NCI-H460 (cell line): ENCODE measurements at places on chromosomes 4 and X. TPM values are rescaled to one million over a fixed set of nuclear protein-coding genes. Genes with fewer than 3 reads are reported as not detected.

CXCL11 gene
- total RNA-seq = not detected in 2 replicates

SPANXC gene
- total RNA-seq = not detected in 2 replicates

GUCY1B1 gene
- 0.58 and 1.1 TPM in 2 replicates for total RNA-seq

GPR34 gene
- total RNA-seq = 0.17 and 0.32 TPM in 2 replicates

GRCh38 chrX:144253356-144253755, 369.5 kb downstream of the UBE2NL start:
- no peak for DNase-seq

DNA sequence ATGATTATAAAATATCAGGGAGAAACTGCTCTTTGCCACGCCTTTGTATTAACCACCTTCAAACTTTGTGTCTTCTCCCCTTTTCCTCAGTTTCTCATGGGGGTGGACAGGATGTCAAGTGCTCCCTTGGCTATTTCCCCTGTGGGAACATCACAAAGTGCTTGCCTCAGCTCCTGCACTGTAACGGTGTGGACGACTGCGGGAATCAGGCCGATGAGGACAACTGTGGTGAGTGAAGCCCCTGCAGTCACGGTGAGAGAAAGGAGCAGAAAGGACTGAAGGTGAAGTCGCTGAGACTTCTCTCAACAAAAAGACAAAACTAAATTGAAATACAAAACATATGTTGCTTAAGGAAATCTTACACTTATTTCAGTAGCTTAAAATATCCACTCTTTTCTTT, 50.9 kb downstream of the RXFP1 start:
- DNase-seq = no peak

DNA sequence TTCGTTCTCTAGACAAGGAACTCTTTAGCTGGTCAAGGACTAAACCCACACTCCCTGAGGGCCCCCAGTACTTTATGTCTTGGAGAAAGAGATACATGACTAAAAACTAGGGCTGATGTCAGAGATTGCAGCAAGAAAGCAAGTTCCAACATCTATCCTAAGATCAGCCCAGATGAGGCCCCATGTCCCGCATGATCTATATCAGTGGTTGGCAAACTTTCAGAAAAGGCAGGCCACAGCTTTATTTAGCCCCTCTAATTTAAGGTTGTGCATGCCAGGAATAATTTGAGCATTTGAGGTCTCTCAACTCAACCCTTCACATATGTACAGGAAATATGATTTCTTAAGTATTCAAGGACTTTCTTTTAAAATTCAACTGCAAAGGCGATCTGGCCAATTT, 44.1 kb upstream of the FRMD7 start:
- no peak for DNase-seq

GRCh38 chr4:25320773-25321172, 8.2 kb downstream of the ZCCHC4 start:
- DNase-seq = no peak

- DNase-seq = no peak
Measured at GRCh38 chr4:109499513-109499912, 60.5 kb upstream of the MCUB start.

- no peak for DNase-seq
Measured at GRCh38 chr4:71732066-71732465, 51.8 kb downstream of the GC start.

DNA sequence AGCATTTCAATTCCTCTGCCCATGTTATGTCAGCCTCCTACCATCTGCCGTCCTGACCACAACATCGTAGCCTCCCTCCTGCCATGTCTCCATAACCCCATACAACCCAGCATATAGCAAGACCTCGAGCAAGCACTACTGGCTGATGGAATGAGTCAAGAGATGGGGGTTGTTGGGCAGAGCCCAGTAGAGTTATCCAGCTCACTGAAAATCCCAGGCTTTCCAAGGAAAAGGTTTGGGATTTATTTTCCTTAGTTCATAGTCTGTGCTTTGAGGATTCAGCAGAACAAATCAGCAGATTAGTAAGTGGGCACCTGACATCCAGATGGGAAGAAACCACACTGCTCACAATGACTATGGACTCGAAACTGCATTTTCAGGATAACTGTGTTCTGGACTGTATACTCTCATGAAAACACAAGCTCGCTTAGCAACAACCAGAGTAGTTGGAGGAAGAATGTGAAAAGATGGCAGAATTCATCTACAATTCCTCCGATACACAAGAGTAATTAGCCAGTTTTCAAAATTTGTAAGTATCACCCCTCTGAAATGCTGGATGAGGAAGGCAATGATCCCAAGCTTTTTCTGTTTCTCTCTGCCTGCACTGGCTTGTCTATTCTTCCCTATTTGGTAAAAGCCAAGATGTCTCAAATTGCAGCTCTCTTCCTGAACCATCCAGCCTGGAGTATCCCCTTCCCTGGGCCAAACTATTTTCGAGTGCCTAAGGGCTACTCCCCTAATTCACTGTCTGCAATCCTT, 186.2 kb upstream of the TBL1X start:
- no peak for DNase-seq

DNA sequence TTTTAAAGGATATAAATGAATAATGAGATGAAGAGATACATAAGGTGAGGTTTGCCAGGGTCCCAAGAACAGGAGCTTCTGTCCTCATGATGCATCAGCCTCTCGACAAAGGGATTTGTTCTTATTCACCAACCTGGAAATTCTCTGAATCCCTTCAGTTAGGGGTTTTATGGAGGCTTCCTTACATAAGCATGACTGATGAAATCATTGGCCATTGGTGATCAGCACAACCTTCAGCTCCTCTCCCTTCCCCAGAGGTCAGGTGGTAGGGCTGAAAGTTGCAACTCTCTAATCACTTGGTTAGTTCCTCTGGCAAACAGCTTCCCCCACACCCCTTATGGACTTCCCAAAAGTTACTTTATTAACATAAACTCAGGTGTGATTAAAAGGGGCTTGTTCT, 222.0 kb downstream of the SPRY1 start:
- DNase-seq = no peak

GRCh38 chr4:169136330-169136729, 126.3 kb upstream of the CBR4 start:
- no peak for DNase-seq

DNA sequence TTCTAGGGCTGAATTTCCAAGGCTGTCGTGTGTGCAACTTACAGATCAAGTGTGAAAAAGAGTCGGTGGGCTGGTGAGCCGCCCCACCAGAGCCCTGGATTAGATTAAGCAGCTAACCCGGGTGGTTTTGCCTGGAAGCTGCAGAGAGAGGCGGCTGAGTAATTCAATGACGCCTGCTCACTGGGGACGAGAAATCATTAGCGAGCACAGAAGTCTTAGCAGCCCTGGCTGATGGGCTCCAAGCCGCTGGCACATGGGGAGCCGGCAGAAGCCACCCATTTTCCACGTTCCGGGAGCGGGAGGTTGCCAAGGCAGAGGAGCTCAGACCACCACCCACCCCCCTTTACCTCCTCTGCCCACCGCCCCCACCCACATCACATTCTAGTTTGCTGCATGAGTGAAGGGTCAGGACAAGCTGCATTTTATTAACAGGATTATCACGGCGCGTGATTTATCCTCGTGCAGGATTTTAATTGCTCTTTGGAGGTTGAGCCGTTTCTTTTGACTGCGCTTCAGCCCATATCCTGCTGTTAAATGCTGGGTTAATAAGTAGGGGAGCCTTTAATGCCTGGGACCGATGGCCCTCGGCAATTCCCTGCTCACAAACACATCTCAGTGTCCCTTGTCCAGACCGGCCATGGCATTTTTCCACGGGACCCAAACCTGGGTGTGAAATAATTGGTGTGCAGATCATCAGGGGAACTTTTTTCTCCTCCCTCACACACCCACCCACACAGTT, 19.1 kb downstream of the BCOR start:
- DNase-seq = no peak

DNA sequence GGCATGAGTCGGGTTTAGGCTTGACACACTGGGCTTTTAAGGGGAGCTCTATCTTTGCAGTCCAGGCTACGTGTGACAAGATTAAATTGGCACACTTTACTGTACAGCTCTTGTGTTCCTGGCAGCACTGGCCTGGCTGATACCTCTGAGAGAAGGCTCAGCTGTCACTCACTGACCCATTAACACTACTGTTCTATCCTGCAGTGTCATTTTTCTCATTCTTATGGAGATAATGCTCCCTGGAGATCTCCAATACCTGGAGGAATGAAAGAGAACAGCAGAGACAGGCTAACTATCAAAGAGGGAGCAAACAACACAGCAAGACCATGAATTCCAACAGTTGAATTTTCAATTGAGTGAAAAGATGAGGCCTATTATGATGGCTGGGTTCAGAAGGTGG, 1.7 kb upstream of the PDHA2 start:
- DNase-seq = no peak

GRCh38 chr4:138773321-138773720, 242.3 kb upstream of the NOCT start:
- DNase-seq = no peak

DNA sequence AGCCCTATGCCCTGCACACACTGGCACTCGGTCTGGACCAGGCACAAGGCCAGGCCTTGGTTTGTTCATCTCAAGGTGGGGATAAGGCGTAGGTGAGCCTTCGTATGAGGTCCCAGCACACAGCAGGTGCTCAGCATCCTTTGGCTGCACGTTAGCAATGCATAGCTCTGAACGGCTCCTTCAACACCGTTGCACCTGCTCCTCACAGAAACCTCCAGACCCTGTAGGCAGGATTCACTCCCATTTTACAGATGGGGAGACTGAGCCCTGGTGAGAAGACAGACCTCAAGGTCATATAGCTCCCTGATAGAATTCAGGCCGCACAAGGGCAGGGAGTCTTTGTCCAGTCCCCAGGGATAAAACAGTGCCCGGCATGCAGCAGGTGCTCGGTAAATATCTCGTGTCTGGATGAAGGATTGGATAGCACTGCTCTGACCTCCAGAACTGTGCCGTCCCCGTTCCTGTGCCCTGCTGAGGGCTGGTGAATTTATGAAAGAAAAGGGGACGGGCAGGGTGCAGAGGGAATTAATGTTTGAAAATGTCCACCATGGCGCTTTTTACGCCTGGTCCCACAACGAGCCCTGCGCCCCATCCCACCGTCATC, 2.4 kb downstream of the PPP2R2C start:
- no peak for DNase-seq

- DNase-seq = peak; percentile 60
Measured at GRCh38 chrX:153226344-153227185, 47.5 kb downstream of the MAGEA1 start.

DNA sequence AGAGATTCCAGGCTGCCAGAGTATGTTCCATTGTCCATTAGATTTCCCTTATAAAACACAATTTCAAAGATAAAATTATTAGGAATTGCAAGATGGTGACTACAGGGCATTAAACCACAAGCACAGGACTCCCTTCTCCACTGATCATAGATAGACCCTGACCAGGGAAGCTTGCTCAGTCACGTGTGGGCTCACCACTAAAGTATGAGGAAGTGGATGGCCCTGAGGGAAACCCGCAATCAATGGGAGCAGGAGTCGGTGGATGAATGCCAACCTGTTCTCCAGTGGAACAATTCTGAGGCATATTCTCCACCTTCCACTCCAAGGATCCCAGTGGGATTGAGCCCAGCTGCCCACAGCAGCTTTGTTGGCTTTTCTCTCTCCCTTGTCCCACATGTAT, 515.7 kb downstream of the BCOR start:
- DNase-seq = no peak

GRCh38 chr4:677431-678293, 3.3 kb downstream of the MYL5 start:
- no peak for DNase-seq

DNA sequence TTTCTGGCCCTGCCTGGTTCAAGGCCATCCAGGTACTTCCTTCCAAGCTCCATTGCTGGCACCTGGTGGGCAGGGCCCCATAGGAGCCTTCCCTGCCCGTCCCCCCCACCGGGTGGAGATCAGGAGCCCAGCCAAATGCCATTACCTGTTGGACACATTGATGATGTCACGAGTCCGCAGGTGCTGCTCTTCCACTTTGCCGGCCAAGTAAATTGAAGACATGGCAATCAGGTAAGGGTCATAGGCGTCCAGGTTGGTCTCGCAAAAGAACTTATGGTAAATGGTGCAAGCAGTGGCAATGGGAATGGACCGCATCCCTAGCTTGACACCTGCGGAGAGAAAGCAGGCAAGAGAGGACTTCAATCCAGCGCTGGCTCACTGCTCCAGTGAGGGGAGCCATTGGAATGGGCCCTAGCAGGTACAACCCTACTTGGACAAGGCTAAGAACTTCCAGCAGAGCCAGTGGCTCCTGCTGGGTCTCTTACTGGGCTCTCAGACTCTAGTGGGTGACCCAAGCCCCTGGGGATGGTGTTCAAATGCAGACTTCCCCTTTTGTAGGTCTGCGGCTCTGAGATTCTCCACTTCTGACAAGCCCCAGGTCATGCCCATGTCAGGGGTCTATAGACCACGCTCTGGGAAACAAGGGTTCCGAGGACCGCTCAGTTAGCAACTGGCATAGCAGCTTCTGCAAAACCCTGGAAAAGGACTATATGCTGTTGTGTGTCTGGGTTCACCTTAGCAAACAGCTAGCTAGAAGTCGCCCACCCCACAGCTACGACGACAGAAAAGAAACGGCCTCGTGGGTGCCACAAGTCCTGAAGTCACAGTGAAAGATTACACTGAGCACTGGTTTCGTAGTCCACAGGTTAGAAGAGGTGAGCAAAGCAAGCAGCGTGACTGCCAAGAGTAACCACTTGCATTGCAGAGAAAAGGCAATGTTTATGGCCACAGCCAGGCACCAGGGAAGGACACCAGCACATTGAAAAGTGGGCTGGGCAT, 2.8 kb downstream of the CCNQ start:
- DNase-seq = no peak

DNA sequence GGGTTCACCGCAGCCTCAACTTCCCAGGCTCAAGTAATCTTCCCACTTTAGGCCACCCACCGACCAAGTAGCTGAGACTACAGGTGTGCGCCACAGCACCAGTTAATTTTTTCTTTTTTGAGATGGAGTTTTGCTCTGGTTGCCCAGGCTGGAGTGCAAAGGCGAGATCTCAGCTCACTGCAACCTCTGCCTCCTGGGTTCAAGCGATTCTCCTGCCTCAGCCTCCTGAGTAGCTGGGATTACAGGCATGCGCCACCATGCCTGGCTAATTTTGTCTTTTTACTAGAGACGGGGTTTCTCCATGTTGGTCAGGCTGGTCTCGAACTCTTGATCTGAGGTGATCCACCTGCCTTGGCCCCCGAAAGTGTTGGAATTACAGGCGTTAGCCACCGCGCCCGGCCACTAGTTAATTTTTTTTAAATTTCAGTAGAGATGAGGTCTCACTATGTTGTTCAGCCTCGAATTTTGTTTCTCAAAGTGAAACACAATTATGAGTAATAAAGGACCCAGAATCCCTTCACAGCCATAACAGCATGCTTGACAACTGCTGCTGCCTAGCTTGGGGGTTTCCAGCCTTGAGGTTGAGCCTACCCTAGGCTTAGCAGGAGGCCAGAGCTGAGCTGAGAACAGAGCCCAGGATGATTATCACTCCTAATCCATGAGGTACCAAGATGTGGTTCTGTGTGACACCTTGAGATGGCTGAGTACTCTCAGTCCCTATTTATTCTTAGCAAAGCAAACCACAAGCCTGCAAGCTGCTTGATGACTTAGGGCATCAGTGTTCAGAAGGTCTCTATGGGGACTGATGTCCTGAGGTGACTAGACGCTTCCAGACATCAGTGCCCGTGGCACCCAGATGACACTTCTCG, 41.6 kb upstream of the NKRF start:
- DNase-seq = no peak
